ENCODE measurements at places on chromosomes 16 and 17.

DNA sequence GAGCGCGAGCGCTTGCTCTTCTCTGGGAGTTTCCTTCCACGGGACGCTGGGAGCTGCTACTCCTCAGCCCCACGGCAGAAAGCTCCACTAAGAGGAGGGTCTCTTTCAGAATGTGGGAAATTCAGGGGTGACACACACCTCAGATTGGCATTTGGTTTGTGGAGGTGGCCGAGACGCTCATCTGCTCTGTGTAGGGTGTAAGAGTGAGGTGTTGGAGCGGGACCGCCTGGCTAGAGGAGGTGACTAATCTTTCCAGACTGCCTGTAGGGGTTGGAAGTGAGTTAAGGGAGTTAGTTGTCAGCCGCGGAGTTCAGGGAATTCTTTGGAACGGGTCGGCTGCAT lies 735 bp downstream of the PSMD11 start:
- no peak for DNase-seq

- DNase-seq, result no peak
Observed at GRCh38 chr17:81572563-81573168, 20.5 kb upstream of the FAAP100 start.

DNA sequence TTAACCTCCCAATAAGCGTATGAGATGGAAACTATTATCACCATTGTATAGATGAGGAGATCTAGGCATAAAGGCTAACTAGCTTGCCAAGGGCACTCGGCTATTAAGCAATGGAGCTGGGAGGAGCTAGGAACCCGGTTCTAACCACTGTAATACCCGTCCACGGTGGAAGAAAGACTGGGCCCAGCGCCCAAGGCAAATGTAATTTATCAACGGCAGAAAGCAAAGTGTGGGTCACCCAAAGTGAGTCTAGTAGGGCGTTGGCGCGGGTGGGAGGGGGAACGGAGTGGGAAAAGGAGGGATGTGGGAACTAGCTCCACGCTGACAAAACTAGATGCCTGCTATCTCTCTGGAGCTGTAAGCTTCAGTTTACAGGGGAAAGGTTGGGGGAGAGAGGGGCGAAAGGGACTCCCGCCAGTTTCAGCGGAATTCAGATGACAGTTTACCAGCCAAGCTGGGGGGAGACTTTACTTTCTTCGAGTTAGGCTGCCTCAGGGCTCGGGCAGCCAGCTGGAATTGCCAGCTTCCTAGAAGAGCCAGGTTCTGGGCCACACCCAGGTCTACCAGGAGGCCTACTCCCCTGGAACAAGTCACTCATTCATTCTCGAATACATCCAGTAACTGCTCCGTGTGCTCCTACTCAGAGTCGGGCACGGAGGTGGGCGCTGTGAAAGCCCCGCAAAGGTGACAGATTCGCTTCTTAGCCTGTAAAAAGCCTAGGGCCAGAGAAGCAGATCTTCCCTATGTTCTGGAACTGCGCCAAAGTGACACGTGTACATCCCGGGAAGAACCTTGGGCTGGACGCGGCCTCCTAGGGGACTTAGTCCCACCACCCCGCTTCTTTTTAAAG lies 837 bp downstream of the LRRC59 start:
- DNase-seq, result no peak

DNA sequence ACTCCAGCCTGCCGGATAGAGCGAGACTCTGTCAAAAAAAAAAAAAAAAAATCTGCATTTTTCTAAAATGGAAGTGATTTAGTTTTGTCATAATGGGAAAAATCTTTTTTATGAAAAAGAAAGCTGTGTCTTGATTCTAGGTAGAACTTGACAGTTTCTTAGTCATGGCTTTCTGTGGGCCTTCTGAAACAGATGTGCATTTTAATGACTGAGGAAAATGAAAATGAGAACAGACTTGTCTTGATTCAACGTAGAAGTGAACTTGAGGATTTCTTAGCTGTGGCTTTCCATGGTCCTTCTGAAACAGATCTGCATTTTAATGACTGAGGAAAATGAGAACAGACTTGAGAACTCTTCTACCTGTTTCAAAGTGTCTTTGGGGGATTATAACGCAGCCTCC lies 171.7 kb downstream of the VPS53 start:
- DNase-seq, result no peak

- DNase-seq, result no peak
Observed at GRCh38 chr16:19879241-19879792, 5.3 kb downstream of the GPRC5B start.

GRCh38 chr17:67911059-67911782 lies 85.0 kb downstream of the C17orf58 start:
- no peak for DNase-seq

GRCh38 chr17:79680318-79680695 lies 50.4 kb upstream of the ENPP7 start:
- no peak for DNase-seq

GRCh38 chr16:5463820-5464219 lies 366.2 kb upstream of the EEF2KMT start:
- DNase-seq, result no peak

DNA sequence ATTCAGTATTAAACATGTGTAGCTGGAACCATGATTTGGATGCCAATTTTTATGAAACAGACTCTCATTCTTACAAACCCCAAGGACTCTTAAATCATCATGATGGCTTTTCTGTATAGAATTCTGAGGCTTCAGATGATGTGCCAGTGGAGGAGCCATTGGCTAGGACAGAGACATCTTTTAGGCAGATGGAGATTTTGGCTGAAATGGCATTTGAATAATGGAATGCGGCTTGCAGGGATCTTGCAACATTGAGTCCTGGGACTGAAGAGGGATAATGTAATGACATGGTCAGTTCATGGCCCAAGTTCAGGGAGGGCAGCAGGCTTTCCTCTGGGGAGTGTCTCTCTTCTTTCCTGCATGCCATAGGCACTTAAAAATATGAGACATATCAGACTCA lies 172.4 kb downstream of the ABCA8 start:
- DNase-seq, result no peak

- DNase-seq, result no peak
Observed at GRCh38 chr17:73349138-73349537, 37.3 kb upstream of the CDC42EP4 start.

GRCh38 chr16:31455601-31456314 lies 3.5 kb upstream of the ARMC5 start:
- no peak for DNase-seq

DNA sequence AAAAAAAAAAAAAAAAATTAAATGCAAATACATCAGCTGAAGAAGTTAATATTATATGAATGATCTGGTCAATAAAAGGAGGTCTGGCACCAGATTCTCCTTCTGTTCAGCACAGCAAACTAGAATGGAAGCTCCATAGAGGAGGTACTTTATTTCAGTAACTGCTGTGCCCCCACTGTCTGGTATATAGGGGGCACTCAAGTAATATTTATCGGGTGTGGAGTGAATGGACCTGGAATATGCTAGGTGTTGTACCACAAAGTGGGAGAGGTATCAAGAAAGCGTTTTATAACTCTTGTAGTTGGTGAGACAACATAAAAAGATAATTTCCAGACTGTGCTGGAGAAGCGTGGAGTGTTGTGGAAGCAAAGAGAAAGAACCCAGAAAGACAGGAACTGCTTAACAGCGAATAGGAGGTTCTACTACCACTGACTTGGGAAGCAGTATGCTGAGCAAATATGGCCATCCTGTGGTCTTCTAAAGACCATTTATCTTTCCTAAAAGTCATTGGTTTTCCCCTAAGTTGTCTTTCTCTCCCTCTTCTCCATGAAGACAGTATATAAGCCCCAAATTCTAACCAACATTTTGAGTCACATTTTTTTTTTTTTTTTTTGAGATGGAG lies 12.2 kb upstream of the PRKCA start:
- no peak for DNase-seq

- DNase-seq, result no peak
Observed at GRCh38 chr17:31484821-31485220, 93.3 kb downstream of the RAB11FIP4 start.

- DNase-seq, result no peak
Observed at GRCh38 chr17:51820252-51820651, 338.3 kb downstream of the CA10 start.

DNA sequence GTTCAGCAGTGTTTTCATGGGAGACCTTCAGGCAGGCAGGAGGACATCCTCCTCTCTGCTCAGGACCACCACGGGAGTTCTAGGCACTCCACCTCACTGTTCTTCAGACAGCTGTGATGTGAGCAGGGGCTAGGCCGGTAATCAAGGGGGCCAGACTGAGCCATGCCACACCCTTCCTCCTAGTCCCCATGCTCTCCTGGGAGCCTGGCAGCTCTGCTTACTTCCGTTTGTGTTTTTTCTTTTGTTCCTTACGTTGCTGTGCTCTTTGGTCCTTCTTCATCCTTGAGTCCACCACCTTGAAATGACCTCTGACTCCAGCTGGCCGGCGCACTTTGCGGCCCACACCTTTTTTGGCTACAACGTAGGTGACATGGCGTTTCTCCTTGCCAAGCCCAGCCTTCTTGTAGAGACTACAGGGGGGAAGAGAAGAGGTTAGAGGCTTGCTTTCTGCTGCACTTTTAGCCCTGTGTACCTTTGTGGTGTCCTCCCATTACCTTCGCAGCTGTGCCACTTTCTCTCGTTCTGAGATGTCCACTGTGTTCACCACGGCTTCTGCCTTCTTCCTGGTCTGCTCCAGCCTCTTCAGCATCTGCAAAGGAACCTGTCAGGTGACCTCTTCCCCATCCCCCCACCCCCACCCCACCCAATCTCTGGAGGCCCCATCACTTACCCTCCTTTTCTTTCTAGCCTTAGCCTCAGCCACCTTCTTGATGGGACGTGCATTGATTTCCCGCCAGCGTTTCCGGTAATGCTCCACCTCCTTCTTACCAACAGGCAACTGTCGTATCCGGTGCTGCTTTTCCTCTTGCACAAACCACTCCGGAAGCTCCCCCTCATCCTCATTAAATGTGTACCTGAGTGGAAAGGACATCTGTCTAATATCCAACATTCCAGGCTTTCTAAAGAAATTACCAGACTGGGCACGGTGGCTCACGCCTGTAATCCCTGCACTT lies 7.4 kb upstream of the PSMC5 start:
- no peak for DNase-seq

DNA sequence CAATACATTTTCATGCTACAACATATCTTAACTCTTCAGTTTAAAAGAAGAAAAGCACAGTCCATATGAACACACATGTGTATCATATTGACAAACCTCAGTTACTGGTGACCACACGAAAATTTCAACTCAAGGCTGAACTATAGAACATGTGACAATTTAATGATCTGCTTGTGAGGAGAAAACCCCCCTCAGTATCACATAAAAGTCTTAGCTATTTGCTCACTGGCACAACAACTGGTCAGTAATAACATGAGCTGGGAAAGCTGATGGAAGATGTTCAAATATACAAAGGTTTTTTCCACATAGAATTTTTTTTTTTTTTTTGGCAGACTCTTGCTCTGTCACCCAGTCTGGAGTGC lies 19.5 kb downstream of the ZNF652 start:
- no peak for DNase-seq

- no peak for DNase-seq
Observed at GRCh38 chr17:8479431-8479947, 43.8 kb downstream of the NDEL1 start.

DNA sequence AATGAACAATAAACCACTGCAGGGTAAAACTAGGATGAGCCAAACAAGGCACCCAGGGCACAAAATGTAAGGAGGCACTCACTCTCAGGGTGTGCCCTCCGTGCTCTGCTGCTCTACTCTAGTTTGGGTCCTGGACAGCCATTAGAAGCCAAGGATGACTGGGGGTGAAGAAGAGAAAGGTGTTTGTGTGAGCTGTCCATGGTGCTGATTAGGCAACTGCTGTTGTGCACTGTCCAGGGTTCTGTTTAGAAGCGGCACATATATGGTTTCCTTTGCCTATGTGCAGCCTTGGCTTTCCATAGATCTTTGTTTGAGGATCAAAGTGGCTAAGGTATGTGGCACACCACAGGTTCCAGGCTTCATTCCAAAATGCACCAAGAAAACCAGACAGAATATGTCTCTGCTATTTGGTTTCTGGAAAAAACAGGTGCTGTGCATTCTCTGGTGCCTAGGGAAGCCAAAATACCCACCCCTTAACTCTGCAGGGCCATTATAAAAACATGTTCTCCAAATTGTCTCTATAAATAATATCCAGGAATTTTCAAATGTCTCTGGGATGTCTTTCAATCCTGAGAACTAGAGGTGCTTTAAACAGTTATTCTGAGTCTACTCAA lies 123.5 kb downstream of the CBLN1 start:
- DNase-seq, result no peak

DNA sequence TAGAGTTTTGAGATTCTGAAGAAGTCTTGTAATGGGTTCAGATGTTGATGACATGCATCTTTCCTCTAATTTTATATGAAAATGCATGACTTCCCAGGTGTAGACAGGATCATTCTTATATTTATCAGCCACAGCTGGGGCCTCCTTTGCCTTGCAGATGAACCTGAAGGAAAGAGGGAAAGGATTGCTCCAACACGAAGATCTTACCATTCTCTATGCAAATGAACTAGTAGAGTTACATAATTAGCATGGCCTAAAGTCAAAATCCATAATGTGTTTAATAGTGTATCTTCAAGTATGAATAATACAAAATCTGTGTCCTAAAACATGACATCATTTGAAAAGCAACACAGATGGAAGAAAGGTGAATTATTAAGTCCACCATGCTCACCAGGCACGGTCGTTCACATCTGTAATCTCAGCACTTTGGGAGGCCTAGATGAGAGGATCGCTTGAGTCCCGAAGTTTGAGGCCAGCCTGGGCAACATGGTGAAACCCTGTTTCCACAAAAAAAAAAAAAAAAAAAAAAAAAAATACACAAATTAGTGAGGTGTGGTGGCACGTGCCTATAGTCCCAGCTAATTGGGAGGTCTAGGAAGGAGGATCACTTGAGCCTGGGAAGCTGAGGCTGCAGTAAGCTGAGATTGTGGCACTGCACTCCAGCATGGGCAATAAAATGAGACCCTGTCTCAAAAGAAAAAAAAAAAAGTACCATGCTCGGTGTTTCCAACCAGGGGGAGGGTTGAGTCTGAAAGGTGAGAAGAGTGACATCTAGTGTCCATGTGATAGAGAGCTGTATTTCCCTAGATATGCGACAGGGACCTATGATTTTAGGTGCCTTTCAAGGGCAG lies 6.3 kb downstream of the VWA3A start:
- no peak for DNase-seq

DNA sequence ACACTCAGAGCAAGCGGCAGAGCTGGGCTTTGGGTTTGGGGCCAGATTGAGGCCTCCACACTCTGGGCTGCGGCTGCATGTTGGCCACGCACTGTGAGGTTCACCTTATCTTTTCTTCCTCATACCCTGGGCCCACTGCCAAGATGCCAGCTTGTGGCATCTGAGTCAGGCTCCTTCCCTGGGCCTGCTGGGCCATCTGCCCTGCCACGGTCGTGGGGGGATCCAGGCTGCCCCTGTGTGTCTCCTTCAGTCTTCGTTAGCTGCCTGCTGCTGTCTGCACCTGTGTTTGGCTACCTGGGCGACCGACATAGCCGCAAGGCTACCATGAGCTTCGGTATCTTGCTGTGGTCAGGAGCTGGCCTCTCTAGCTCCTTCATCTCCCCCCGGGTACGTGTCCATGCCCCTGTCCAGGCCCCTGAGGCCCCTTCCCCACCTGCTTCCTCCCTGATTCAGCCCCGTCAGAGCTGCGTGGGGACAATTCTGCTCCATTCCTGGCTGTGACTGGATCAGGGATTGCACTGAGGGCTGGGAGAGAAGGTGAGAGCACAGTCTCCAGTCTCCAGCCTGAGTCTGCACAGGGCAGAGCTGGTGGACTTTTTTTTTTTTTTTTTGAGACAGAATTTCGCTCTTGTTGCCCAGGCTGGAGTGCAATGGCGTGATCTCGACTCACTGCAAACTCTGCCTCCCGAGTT lies 11.2 kb downstream of the SPNS3 start:
- DNase-seq, result no peak

Data from stimulated activated CD8-positive, alpha-beta memory T cell treated with anti-CD3 and anti-CD28 coated beads, Interleukin-15, amount 100 ng/mL, for 1 hour (primary cell).